ENCODE measurements at places on chromosomes 3 and 15.

DNA sequence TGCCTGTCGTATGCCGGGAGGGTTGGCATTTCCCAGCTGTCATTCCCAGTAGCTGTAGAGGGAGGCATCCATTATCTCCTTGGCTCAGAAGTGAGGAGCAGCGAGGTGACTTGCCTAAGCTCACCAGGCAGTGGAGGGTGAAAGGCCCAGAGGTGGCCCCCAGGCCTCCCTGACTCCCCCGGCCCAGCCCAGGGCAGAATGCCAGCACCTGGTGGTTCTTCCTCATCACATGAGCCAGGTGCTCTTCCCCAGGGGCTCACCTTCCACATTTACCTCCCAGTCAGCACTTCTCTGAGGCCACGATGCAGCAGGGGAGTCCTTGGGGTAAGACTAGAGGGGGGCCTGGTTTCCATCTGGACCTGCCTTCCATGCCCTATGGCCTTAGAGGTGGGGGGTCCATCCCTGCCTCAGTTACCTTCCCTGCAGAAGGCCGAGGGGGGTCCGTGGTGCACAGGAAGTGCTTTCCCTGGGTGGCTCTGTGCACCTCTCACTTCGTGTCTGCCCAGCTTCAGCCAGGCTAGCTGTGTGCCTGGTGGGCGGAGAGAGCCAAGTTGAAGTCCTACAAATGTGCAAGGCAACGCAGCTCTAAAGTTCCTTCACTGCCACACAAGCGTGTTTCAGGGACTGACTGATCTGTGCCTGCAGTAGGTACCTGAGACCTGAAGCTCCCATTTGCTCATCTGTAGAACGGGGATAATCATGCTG, 70.3 kb upstream of the PLXNA1 start:
- no peak for DNase-seq

GRCh38 chr3:135997554-135998320, 32.2 kb downstream of the PPP2R3A start:
- no peak for DNase-seq

GRCh38 chr15:49135342-49135857, 20.0 kb downstream of the COPS2 start:
- no peak for DNase-seq

DNA sequence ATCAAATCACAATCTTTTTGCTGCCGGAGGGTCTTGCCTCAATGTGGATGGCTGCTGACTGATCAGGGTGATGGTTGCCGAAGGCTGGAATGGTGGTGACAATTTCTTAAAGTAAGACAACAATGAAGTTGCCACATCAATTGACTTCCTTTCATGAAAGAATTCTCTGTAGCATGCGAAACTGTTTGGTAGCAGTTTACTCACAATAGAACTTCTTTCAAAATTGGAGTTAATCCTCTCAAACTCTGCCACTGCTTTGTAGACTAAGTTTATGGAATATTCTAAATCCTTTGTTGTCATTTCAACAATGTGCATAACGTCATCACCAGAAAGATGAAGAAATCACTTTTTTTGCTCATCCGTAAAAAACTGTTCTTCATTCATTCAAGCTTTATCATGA, 65.8 kb downstream of the B3GNT5 start:
- no peak for DNase-seq

DNA sequence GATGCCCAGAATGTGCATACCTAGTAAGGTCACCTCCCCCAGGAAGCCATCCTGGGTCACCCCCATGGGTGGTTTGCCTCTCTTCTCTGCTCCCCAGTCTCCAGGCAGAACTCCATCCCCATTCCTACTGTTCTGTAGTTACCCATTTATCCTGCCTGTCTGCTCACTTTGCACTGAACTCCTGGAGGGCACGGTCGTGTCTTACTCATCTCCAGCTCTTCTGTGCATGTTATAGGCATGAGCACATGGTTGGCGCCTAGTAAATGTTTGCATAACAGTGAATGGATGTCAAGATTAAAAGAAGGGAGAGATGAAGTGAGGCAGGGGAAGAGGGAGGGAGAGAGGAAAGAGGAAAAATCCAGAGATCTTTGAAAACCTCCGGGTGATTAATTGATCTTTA, 208.4 kb upstream of the TRIM42 start:
- no peak for DNase-seq

DNA sequence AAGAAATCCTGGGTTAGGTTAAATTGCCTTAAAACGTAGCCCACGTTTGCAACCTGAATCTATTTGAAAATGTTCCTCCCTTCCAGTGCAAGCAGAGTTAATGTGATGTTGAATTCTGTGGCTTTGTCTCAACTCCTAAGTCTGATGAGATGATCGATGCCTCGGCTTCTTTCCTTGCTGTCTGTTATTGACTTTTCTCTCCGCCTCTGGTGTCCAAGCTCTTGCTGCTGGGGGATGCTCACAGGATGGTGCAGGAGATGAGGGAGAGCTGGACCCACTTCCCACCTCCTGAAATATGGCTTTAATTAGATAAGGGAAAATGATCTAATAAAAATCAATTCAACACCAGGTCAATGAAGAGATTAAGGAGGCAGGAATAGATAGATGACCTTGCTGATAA, 407.9 kb upstream of the RGMA start:
- no peak for DNase-seq

DNA sequence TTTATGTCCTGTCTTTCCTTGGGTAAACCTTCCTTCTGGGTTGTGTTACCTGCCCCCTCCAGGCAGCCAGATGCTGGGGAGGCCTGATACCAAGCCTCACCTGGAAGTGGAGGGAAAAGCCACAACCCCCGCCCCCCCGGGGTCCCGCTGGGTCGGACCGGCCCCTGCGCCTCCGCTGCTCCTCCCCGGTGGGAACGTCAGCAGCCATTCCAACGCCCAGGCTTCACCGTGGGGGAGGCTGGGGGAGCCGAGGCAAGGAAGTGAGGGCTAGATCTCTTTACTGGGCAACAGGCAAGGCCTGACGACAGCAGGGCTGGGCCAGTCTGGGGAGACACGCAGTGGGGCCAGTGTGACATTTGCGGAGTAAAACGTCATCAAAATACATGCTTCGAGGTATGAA, 53.0 kb upstream of the SNRPA1 start:
- DNase-seq, result no peak

DNA sequence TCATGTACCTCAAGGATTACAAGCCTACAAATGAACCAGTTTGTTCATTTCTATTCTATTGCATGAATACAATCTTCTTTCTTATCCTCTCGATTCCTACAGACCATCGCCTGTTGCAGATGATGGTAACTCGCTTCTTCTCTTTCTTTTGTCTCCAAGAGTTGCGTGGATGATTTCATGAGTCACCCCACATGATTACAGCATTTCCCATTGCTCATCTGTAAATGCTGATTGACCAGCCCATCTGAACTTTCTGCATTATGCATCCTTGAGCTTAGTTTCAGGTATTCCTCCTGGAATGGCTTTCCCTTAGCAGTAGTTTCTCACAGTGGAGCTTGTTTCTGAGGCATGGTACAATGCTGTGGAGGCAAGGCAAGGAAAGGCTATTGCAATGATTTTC, 109.6 kb upstream of the TOPAZ1 start:
- DNase-seq, result no peak

- no peak for DNase-seq
These were observed 644 bp upstream of the NGLY1 start for GRCh38 chr3:25783661-25784512.

DNA sequence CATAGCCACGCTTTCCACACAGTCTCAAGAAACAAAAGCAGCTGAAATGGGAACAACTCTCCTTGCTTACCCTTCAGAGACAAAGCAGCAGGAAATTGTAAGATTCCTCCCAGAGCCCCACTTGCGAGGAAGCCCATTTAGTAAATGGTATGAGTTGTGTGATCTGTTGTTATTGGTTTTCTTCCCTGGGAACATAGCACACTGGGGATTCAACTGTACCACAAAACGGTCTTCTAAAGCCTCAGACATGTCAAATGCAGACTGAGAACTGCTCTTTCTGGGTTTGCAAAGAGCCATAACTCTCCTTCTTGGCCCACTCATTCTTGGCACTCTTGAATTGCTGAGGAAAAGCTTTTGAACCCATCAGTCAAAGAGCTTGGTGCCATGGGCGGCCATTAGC, 101.0 kb upstream of the COL8A1 start:
- no peak for DNase-seq
